Kidney glomerular epithelial cell (primary cell): ENCODE measurements at places on chromosomes 2 and 18.

DNA sequence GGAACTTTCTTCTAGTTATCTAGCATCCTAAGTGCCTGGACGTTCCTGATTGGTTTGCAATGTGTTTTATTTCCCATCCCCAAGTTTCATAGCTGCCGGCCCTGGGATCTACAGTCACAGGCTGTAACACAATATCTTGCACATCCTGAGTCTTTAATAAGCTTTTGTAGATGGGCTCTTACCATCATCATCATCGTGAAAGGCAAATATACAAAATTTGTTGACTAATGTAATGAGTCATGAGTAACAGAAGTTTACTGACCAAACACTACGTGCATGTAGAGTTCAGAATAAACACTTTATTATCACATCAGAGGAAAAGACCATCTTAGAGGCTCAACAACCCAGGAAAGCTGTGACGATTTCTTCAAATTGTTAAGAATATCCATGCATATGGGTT is 8.1 kb upstream of the TYMS start:
- no peak for DNase-seq

DNA sequence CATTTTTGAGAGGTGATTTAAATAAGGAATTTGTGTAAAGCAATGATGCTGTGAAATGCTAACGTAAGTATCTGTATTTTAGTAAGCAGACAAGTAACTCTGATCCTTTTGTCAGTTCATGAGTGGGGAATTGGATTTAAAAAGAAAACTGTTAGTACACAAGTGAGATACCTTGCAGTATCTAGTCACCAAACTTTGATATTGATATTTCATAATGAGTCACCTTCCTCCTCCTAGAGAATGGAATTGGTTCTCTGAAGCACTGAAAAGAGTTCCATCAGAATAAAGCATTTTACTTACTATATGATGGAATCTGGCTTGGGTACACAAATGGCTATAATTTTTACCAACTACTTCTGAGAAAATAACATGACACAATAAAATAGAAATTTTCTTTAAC is 232.2 kb downstream of the ZNF804A start:
- DNase-seq = no peak

DNA sequence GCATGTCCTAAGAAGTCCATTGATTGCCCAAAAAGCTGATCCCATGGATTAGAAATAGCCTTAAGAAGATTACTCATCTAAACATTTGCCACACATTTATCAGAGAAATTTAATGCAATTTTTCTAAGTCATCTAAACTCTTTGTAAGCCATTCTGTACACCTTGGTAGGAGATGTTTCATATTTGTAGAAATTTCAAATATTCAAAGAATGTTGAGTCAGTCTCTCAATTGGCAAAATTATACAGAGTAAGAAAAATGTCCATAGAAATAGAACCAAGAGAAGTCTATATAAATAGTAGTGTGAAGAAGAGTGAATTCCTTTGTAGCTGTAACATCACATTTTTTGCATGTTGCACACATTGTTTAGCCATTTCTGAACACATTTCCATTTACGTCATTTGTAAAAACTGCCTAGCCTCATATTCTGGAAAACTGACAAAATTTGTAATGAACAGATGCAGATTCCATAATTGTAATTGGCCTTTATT is 128.6 kb downstream of the MSTN start:
- DNase-seq = peak; percentile 87

- DNase-seq = no peak
Observed at GRCh38 chr2:188789951-188790350, 184.2 kb upstream of the COL3A1 start.

DNA sequence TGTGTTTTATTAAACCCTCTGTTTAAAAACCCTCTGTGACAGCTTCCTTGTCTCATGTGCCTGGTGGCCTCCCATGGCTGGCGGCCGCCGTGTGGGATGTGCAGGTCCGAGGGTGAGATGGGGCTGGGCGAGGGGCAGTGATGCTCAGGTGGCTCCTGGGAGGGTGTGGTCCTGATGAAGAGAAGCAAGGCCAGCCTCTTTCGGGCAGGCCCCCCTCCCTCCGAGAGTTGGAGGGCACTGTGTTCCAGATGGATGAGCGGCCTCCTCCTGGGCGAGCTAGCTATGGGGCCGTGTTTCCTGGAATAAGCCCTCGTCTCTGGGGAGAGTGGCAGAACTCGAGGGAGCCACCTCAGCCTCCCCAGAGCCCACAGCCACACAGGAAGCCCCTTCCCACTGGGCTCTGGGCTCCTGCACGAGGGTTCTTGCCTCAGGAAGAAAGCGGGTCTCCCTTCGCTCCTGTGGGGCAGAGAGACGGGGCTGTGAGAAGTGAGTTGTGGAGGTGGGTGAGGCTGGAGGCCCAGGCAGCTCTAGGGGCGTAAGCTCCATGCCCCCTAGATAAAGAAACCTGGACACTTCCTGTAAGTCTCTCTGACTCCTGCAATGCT is 72.1 kb downstream of the ASB1 start:
- DNase-seq = no peak

DNA sequence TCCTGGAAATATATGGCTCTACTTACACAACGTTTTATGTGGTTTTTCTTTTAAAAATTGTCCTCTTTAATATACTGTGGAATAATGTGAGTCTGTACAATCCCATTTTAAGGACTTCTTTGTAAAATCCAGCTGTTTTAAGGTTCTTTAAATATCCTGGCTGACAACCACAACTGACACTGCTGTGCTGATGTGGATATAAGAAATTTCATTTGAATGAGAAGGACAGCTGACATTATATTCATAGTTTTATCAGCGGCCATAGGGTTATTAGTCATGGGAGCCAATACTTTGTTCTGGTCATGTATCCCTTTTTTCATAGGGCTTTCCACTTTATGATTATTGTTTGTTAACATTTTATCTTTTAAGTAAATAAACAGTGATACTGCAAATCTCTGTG is 169.5 kb downstream of the CAMKMT start:
- no peak for DNase-seq

DNA sequence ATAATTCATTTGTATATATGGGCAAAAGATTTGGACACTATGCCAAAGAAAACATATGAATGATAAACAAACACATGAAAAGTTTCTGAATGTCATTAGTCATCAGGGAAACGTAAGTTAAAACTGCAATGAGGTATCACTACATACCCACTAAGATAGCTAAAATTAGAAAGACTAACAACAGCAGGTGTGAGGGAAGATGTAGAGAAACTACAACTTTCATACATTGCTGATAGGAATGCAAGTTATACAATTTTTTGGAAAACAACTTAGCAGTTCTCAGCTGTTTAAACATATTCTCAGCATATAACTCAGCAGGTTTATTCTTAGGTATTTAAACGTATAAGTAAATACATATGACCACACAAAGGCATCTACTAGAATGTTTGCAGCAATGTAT is 563.5 kb upstream of the KLHL29 start:
- no peak for DNase-seq

DNA sequence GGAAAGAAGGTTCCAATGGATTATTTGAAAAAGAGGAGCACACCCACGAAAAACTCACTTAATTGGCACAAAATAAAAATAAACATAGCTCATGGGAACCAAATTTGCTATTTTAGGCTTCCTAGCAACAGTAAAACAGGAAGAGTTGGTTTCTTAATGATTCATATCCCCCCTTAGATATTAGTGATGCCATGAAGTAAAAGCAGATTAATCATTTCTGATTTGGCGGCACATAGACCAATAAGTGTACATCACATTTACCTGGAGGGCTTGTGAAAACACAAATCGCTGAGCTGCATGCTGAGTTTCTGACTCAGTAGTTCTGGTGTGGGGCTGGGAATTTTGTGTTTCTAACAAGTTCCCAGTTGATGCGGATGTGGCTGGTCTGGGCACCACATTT is 260.4 kb downstream of the SLC4A3 start:
- DNase-seq = no peak

GRCh38 chr18:8351161-8351560 is 258.1 kb upstream of the RAB12 start:
- no peak for DNase-seq

DNA sequence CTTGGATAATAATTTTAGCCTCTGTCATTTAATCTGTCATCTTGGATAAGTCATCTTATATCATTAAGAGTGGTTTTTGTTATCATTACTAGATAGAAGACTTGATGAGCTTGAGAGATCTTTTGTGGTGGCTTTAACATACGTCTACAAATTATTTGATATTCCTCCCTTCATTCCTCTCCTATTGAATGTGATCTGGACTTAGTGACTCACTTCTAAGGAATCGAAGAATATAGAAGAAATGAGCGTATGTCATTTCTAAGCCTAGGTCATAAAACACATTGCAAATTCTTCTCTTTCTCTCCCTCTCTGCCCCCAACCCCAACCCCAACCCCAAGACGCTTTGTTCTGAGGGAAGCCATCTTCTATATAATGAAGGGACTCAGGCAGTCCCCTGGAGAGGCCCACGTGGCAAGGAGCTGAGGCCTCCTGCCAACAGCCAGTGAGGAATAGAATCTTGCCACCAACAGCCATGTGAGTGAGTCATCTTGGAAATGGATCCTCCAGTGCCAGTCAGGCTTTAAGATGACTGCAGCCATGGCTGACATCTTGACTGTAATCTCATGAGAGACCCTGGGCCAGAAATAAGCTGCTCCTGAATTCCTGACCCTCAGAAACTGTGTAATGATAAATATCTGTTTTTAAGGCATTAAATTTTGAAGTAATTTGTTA is 221.6 kb upstream of the SP5 start:
- no peak for DNase-seq

- DNase-seq = no peak
Observed at GRCh38 chr2:170548304-170548703, 166.8 kb upstream of the SP5 start.

DNA sequence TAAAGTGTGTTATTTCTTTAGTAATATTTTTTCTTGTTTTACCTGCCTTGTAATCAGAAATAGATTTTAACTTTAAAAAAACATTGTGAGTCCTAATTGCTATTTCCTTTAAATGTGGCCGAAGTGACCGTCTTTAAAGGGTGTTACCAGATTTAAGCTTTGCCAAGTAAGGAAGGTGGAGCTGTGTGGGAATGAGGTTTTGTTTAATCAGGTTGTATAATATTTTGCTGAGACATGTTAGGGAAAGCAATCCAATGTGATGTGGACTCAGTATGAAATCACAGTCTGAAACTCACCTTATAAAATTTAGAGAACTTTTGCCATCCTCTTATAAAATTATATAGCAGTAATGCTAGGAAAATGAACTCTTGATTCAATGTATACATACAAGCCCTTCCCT is 32.9 kb upstream of the ITPRID2 start:
- no peak for DNase-seq

- peak; percentile 48 for DNase-seq
Observed at GRCh38 chr18:27599202-27599829, 414.2 kb upstream of the CHST9 start.

DNA sequence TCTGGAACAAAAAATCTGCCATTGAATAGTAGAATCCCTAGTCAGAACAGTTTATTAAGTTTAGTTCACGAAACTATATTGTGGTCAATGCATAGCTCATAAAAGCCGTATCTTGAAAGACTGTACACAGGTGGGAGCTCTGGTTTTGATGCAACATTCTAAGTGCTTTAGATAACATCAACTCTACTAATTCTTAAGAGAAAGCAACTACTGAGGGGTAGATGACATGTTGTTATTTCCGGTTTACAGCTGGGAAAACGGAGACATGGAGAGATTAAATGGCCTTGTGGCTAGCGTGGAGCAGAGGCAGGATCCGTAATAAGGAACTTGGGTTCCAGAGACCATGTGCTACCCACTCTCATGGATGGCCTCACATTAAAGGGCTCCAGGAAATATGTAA is 4.2 kb upstream of the ITGA6 start:
- DNase-seq = no peak

DNA sequence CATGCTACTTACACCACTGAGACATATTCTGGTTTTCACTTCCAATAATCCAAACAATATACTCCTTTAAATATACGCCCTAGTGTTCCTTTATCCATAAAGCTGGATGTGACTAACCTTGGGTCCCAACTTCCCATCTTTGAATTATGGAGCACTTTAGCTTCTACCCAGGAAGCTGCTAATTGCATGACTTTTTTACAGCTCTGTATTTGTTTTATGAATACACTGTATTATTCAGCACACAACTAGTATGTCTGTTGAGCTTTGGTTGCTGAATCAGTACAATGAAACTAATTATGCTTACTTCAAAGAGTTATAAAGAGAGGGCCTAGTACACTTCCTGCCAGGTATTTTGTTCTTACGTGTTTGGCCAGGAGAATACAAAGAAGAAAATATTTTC is 118.5 kb downstream of the BAZ2B start:
- DNase-seq = peak; percentile 15

- DNase-seq = no peak
Observed at GRCh38 chr2:112542984-112543661, 858 bp downstream of the POLR1B start.

- no peak for DNase-seq
Observed at GRCh38 chr2:177675825-177676224, 283.3 kb downstream of the AGPS start.

GRCh38 chr2:17736989-17737388 is 16.6 kb downstream of the SMC6 start:
- no peak for DNase-seq

- DNase-seq = peak; percentile 19
Observed at GRCh38 chr18:57619876-57620275, 1.8 kb downstream of the NARS1 start.

GRCh38 chr2:46036929-46037328 is 260.3 kb upstream of the EPAS1 start:
- DNase-seq = no peak

DNA sequence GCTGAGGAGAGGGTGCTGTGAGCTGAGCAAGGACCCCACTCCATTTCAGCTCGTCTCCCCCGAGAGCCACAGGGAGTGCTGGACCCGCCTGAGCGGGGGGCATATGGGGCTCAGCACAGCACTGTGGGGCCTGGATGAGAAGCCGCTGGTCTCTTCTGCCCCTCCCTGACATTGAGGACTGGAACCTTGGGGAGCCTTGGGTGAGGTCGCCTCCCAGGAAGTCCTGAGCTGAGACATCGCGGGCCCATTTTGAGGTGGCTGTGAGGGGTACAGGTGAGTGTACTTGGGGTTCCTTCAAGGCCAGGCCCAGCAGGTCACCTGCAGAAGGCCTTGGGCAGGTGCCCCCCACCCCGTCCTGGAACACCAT is 3.1 kb upstream of the AQP12A start:
- no peak for DNase-seq

GRCh38 chr18:58402951-58403702 is 225.8 kb downstream of the ALPK2 start:
- no peak for DNase-seq

- DNase-seq = no peak
Observed at GRCh38 chr2:110751642-110752041, 19.3 kb downstream of the ACOXL start.

- DNase-seq = no peak
Observed at GRCh38 chr18:48018851-48019250, 88.4 kb upstream of the SMAD2 start.
